ENCODE measurements at places on chromosomes 2 and 18.
A peak's percentile ranks its signal among the peaks of the same experiment; 100 is the strongest.

GRCh38 chr18:60146220-60146960 lies 226.2 kb downstream of the MC4R start:
- no peak for DNase-seq

DNA sequence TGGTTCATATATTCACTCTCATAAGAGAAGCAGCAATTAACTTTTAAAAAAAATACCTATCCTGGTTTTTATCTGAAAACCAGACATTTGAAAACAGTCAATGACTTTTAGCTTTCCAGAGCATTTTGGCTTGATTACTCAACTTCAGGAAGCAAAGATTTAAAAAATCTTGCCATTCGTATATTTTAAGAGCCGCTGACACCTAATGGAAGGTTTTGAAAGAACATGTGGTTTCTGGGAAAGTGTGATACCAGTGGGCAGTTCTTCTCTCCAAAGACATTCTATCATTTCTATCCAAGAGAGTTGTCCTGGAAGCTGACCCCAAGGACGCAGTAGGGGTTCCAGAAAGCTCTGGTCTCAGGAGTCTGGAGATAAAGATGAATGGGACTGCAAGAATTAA lies 234.7 kb downstream of the TTC32 start:
- DNase-seq = peak; percentile 8

DNA sequence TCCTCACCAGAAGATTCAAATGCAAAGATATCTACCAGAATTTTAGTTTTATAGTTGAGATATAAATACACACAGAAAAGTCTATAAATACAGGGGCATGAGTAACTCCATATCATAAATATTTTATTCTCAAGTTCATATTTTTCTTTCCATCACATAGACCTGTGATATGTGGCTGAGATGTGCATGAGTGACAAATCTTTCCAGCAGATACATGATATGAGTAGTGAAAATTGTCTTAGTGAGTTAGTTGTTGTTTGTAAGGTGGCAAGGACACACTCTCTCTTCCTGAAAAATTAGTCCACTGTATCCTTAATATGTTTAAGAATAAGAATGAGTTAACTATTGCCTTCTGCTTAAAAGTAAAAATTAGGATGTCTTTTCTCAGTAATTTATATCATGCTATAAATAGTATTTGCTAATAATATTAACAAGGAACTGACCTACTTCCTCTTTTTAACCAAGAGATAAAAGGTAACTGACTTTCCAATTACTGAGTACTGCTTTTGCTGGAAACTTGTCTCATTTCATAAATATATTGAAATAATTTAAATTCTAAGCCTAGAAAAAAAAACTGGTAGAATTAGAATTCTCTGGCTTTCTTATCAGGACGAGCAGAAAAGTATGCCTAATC lies 85.2 kb upstream of the SESTD1 start:
- DNase-seq = no peak

- no peak for DNase-seq
Measured at GRCh38 chr2:183927406-183928325, 670.7 kb upstream of the ZNF804A start.

GRCh38 chr18:76633588-76634269 lies 138.7 kb upstream of the ZNF516 start:
- DNase-seq = no peak

DNA sequence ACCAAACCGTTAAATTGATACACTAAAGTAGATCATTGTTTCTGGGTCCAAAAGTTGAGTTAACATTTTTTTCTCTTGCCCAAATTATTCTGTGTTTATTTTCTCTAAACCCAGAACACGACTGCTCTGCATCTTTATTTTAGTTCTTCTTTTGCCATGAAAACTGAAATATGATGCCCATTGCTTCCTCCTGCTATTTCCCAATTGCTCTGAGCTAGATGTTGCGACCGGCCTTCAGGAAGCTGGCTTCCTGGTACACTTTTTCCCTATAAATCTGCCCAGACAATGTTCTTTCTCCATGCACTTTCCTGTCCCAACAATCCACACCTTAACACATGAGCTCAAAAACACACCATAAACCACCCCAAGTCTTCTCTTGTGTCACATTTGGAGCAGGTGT lies 501.4 kb downstream of the FBXO15 start:
- no peak for DNase-seq

- DNase-seq = no peak
Measured at GRCh38 chr2:27915874-27916273, 25.3 kb downstream of the BABAM2 start.

- DNase-seq = no peak
Measured at GRCh38 chr2:190186238-190186637, 123.7 kb upstream of the MSTN start.
